Foreskin keratinocyte (primary cell): ENCODE measurements at places on chromosomes 11 and 22.
A peak's percentile ranks its signal among the peaks of the same experiment; 100 is the strongest.

DNA sequence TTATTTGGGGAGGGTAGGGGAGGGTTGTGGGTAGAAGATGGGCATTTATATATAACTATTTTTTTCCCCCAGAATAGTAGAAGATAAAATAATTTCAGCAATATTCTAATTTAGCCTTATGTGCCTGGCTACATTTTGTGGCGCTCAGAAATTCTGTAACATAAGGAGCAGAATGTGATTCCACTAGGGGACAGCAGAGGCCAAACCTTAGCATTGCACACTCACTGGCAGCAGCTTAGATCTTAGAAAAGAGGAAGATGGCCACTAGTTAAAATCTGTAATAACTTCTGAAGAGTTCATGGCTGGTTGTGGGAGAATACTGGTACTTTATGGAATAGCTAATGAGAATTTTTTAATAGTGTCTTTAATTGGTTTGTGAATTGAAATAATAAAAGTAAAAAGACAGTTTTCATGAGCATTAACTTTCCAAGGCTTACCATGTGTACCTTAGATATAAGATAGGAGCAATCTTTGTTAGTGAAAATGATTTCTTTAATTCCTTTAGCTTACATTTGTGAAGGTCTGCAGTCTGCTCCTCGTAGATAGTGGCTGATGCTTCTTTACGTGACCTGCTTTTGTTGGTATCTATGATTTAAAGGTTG is 33.1 kb downstream of the DDX10 start:
- DNase-seq: peak; percentile 16

GRCh38 chr22:38046070-38046748 is 11.0 kb upstream of the PICK1 start:
- no peak for DNase-seq

DNA sequence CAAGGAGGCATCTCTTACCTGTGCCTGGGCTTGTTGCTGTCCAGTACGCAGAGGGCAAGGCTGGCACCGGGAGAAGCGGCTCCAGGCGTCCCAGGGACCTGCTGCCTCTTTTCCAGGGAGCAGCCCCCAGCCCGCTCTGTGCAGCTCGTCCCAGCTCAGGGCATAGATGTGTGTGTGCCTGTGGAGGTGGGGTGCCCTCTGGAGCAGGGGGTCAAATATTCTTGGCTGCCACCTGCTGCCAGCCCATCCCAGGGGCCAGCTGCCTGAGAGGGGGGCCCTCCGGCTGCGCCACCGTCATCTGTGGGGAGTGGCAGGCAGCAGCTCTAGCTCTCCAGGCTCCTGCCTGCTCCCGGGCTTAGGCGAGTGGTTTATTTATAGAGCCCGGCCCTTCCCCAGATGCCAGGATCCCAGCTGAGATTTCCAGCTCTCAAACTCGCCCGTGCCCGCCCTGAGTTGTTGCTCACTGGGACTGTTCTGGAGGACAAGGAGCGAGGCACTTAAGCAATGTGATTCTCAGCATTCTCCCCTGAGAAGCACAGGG is 87.5 kb downstream of the RTL6 start:
- DNase-seq: peak; percentile 21

- peak; percentile 77 for DNase-seq
These were observed 9.9 kb upstream of the CELSR1 start for GRCh38 chr22:46547179-46547882.

DNA sequence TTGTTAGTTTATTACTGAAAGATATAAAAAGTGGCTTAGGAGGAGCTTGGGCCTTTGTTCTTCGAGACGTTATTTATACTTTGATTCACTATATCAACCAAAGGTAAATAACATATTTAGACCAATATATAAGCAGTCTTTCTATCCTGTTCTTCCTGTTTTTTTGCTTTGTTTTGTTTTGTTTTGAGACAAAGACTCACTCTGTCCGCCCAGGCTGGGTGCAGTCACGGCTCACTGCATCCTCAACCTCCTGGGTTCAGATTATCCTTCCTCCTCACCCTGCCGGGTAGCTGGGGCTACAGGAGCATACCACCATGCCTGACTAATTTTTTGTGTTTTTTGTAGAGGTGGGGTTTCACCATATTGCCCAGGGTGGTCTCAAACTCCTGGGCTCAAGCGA is 66.8 kb downstream of the ATM start:
- DNase-seq: no peak

GRCh38 chr11:93573184-93573583 is 30.0 kb upstream of the SMCO4 start:
- DNase-seq: no peak

- no peak for DNase-seq
These were observed 537.1 kb downstream of the INSC start for GRCh38 chr11:15651816-15652215.

DNA sequence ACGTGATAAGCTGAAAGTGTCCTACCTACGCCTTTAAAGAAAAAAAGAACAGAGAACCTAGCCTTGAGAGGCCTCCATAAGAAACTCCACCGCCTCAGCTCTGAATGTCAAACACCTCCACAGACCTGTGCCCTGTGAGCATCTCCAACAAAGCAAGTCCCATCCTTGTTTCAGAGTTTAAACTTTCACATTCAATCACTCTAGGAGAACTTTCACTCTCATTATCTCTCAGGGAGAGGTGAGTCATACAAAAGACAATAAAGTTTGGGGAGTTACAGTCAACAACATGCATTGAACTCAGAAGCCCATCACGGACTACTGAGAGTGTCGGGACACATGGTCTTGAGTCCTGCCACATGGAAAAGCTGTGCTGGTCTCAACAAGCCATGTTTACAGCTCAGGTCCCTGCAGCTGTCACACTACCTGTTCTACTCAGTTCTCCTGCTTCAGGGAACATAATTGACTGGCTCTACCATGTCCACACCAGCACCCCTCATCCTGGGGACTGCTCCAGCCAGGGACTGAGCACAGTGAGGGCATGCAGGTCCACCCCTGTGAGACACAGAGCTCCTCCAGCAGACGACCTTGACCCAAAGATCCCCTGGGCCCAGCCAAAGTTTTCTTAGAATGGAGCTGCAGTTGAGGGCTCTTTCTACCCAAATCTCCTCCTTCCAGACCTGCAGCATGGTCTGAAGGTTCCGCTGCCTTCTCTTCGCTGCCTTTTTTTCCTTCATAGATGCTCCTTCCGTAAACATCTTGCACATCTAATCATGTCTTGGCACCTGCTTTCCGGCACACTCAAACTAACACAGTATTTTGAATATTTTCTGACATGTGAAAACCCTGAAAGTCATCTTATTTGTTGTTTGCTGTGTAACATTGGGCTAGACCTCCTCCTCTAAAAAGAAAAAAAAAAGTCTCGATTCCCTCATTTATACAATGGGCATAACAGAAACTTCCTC is 114.9 kb downstream of the ETS1 start:
- no peak for DNase-seq

- no peak for DNase-seq
These were observed 335.9 kb downstream of the BRD1 start for GRCh38 chr22:49491726-49492125.

- DNase-seq: no peak
These were observed 92.9 kb downstream of the NELL1 start for GRCh38 chr11:20762116-20762844.

DNA sequence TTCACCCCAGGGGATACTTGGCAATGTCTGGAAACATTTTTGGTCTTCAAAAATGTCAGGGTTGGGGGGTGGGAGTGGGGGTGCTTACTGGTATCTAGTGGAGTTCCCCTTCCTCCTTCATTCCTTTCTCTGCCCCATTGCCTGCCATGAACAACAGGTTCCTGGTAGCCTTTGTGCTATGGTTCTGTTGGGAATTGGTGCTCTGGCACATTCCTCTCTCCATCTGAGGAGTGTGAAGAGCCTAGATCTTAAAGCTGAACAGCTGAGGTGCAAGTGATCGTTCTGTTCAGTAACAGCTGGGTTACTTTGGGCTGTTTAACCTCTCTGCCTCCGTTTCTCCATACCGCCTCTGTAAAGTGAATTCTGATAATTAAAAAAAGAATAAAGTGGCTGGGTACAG is 64.3 kb downstream of the C22orf31 start:
- DNase-seq: no peak

- no peak for DNase-seq
These were observed 145.9 kb downstream of the GRIK4 start for GRCh38 chr11:120657306-120658070.

DNA sequence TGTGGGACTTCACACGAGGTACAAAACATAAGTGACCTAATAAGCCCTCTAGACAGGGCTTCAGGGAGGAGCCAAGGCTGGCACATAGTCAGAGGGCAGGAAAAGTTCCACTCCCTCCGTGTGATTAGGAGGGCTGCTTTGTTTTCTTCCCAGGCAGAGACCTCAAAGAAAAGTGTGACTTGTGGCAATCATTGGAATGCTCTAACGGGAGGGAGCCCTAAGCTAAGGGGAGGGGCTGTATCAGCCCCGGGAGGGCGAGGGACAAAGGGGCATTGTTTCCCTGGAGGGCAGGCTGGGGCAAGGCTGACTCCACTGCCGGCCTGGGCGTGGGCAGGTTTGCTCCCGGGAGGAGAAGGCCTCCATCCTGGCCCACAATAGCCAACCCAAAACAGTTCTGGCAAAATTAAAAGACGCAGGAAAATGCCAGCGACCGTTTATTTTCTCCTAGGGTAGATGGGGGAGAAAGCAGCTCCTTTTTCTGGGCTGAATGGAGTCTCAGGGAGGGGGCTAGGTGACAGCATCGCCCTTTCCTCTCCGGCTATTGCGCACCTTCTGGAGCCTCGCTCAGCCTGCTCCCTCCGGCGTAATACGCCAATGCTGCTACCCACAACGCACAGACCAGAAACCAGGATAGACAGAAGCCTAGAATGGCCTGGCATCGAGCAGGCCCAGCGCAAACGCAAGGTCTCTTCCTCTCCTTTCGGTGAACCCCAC is 60.2 kb downstream of the ENDOD1 start:
- peak; percentile 64 for DNase-seq

GRCh38 chr11:19867064-19867463 is 154.4 kb downstream of the NAV2 start:
- DNase-seq: no peak

DNA sequence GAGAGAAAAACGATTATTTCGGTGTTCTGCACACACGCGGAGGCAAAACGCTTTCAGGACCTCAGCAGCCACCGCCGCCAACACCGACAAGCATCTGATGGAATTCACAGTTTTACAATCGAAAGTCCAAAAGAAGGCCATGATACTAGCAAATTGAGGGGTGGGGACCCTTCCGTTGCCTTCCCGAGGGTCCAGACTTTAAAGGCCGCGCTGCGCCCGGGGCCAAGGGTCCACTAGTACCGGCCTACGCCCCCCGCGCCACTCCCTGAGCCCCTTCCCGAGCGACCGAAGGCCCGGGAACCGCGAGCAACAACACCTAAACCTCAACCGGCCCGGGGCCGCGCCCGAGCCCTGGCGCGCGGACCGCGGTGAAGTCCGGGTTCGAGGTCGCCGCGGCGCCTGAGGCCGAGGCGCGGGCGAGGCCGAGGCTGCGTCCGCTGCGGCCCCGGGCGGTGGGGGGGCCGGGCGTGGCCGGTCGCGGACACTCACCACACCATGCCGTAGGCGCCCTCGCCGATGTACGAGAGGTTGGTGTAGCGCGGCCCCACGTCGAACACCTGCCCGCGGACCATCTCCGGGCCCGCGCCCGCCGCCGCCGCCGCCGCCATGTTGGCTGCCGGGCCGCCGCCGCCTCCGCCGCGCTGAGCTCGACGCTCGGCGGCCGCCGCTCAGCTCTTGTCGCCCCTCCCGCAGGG is 465 bp downstream of the MAPK1 start:
- DNase-seq: no peak

DNA sequence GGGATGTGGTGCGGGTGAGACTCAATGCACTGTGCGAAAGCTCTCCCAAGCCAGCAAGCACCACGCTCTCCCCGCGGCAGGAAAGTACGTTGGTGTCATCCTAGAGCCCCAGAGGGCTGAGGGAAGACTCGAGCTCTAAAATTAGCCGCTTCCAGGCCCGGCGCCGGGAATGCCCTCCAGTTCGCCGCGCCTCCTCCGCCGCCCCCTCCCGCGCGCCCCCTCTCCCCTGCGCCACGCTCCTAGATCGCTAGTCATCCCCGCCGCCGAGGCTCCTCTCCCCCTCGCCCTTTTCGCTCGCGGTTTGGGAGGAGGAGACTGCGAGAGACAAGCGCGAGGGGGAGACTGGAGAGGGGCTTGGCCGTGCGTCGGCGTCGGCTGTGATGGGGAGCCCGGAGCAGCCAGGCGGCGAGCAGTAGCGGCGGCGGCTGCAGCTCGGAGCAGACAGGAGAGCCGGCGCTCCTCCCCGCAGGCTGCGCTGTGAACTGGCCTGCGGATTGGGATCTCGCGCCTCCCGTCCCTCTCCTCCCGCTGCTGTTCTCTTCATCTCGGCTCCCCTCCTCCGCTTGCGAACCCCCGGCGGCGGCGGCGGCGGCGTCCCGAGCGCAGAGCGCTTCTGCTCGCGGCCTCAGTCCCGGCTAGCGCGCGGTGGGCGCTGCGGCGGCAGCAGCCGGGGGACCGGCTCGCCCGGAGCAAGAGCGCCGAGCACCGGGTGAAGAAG is at the start of gene FAT3:
TSS of gene FAT3 (plus strand) at position 412 of the 718 bp plus-strand sequence. CDS start 127,295 bp downstream, outside the sequence.
- DNase-seq: no peak

- DNase-seq: no peak
These were observed 80.3 kb upstream of the MYOD1 start for GRCh38 chr11:17639091-17639490.

DNA sequence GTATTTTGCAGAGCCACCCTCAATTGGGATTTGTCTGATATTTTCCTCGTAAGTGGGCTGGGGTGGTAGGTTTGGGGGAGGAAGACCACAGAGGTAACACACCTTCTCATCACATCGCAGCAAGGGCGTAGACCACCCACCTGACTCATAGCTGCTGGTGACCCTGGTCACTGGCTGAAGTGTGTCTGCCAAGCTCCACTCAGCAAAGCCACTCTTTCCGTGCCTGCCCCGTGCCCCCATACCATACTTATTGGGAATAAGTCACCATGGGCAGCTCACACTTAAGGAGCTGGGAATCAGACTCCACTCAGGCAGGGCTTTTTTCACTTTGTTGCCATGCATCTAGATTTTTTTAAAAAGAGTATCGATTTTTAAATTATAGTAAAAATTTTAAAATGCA is 111.6 kb downstream of the PHF21B start:
- DNase-seq: no peak

DNA sequence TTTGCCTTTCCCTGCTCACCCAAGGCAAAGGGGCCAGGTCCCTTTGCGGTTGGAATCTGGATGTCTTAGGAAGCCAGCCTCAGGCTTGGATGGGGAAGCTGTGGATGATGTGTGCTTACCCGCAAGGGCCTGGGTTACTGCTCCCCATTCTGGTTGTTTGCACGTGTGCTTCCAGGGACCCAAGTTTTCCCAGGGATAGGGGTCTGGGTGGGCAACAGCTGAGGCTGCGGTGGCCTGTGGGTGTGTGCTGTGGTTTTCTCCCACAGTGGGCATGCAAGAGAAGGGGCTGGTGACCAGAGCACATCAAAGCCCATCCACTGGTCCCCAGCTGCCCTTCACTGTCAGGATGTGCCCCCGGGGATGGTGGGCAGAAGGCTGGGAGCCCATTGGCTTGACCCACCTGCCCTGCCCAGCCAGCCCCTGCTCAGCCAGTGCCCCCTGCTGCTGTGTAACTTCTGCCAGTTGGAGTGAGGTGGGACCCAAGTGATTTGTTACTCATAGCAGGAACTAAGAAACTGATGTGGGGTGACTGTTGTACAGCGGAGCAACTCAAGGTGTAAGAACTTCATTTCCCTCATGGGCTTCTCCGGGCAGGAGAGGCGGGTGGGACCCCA is 3.3 kb downstream of the CAPN5 start:
- DNase-seq: no peak
